ENCODE measurements at places on chromosomes 12 and 14.

- DNase-seq = no peak
Observed at GRCh38 chr12:88996200-88996788, 356.0 kb downstream of the DUSP6 start.

GRCh38 chr12:132467511-132467910 is 22.4 kb upstream of the FBRSL1 start:
- no peak for DNase-seq

- DNase-seq = no peak
Observed at GRCh38 chr12:46470975-46471374, 98.4 kb upstream of the SLC38A2 start.

DNA sequence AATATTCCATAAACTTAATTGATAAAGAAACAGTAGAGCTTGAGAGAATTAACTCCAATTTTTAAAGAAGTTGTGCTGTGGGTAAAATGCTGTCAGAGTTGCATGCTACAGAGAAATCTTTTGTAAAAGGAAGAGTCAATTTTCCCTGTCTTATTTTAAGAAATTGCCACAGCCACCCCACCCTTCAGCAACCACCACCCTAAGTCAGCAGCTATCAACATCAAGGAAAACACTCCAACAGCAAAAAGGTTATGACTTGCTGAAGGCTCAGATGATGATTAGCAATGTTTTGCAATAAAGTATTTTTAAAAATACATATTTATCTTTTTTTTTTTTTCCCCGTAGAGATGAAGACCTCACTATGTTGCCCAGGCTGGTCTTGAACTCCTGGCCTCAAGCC is 6.5 kb upstream of the DRAM1 start:
- no peak for DNase-seq

DNA sequence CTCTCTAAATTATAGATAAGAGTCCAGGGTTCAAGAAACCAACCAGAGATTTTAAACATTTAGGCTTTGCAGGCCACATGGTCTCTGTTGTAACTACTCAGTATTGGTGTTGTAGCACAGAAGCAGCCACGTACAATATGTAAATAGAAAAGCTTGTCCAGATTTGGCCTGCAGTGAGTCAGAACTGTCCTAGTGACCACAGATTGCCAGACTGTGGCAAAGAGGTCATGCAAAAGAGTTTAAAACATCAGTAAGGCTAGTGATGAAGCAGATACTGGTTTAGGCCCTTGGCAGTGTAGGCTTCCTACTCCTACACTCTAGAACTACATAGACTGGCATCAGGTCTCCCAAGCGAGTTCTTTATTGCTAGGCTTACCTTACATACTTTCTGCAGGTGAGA is 117.6 kb upstream of the GARIN6 start:
- DNase-seq = peak; percentile 34

GRCh38 chr12:31232361-31232965 is 93.5 kb downstream of the SINHCAF start:
- DNase-seq = no peak

DNA sequence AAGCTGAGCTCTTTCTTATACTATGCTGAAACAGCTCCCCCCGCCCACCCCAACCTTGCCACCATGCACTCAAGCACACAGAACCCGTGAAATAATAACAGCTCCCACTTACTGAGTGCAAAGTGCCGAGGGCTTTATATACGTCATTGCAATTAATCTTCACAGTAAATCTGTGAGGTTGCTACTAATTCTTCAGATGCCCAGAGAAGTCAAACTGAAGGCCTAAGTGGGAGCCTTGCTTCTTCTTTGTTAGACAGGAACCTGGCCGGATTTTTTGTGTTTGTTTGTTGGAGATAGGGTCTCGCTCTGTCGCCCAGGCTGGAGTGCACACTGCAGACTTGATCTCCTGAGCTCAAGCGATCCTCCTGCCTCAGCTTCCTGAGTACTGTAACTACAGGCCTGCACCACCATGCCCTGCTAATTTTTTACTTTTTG is 34.0 kb downstream of the VCPKMT start:
- DNase-seq = no peak

GRCh38 chr12:120951-121350 is 54.4 kb downstream of the IQSEC3 start:
- DNase-seq = no peak

- DNase-seq = no peak
Observed at GRCh38 chr12:115918763-115919162, 358.7 kb downstream of the MED13L start.

DNA sequence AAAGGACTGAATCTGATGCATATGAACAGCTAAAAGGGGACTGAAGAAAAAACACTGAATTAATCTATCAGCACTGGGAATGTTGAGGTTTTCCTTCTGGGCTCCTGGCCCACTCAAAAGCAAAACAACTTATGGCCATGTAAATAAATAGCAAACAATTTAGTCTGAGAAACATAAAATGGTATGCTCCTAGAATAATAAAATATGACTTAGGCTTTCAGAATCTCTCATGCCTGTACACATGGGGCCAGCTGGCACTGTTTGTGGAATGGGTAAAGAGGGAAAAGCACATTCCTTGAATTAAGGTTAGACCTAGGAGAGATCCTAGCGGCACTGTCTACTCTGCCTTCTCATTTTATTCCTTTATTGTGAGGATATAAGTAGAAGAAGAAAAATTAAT is 6.2 kb downstream of the KLHDC2 start:
- no peak for DNase-seq

Data from GM04504 (cell line).